ENCODE measurements at places on chromosomes 5 and 9. TPM values are rescaled to one million over a fixed set of nuclear protein-coding genes. Genes with fewer than 3 reads are reported as not detected.

The ECM2 gene
- not detected for total RNA-seq

The BAAT gene
- total RNA-seq: not detected

The ORM2 gene
- 2.2 TPM for total RNA-seq

The PLGRKT gene
- total RNA-seq: 32.3 TPM

The ZNF367 gene
- total RNA-seq: 12.3 TPM

The RMRP gene
- 10,629 TPM for total RNA-seq

The IL5 gene
- total RNA-seq: not detected

The FKTN gene
- total RNA-seq: 18.6 TPM

The SPINK6 gene
- total RNA-seq: not detected

The SPATA31A3 gene
- not detected for total RNA-seq

The C9 gene
- not detected for total RNA-seq

The NAIP gene
- 0.90 TPM for total RNA-seq

The MEIKIN gene
- not detected for total RNA-seq

The GNAQ gene
- 24.8 TPM for total RNA-seq

The SMARCA2 gene
- 5.5 TPM for total RNA-seq

The STKLD1 gene
- total RNA-seq: 0.41 TPM

The TRIM36 gene
- total RNA-seq: 11.7 TPM

The GARNL3 gene
- 6.7 TPM for total RNA-seq

The F2RL1 gene
- 40.7 TPM for total RNA-seq

The SH3PXD2B gene
- total RNA-seq: 36.7 TPM

The IFNB1 gene
- not detected for total RNA-seq

The POC5 gene
- 16.1 TPM for total RNA-seq

The NUTM2G gene
- 0.07 TPM for total RNA-seq

The TMC1 gene
- not detected for total RNA-seq

The IFNA13 gene
- total RNA-seq: not detected

The MZB1 gene
- total RNA-seq: not detected

The GFRA3 gene
- 1.0 TPM for total RNA-seq

The SPATA6L gene
- 0.48 TPM for total RNA-seq

The RPP25L gene
- 46.0 TPM for total RNA-seq

The FOXD4 gene
- total RNA-seq: 0.26 TPM

The ASPN gene
- not detected for total RNA-seq

The PCDHB13 gene
- not detected for total RNA-seq

The MLLT3 gene
- total RNA-seq: 4.3 TPM

The ACER2 gene
- total RNA-seq: 2.0 TPM

The EFNA5 gene
- total RNA-seq: 7.8 TPM

The MYMK gene
- not detected for total RNA-seq

The TAF1L gene
- not detected for total RNA-seq

The OR1Q1 gene
- not detected for total RNA-seq

The PCDHA1 gene
- not detected for total RNA-seq

The PALM2AKAP2 gene
- 1.1 TPM for total RNA-seq

The SPINK1 gene
- 1.4 TPM for total RNA-seq

The NSG2 gene
- 1.7 TPM for total RNA-seq

All from H7 (cell line).